ENCODE measurements at places on chromosomes 5 and 9. TPM values are rescaled to one million over a fixed set of nuclear protein-coding genes. Genes with fewer than 3 reads are reported as not detected.

- DNase-seq = no peak
These were observed 272.9 kb downstream of the TMEM38B start for GRCh38 chr9:105967248-105967647.

DNA sequence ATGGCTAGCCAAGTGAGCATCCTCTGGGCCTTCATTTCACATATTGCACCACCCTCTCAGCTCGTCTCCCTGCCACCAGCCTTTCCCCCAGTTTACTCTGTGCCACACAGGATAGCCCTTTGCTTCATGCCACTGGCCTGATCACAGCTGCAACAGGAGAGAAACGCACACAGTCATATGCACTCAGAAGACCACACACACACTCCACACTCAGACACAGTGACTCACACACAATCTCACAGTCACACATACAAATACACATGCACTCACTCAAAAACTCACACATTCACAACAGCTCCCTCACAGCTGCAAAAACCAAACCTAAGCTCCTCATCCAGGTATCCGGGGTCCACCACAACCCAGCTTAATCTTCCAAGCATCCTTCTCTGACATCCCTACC is 38.7 kb downstream of the TTC39B start:
- DNase-seq = no peak

- no peak for DNase-seq
These were observed 51.3 kb upstream of the PRLR start for GRCh38 chr5:35281613-35282012.

- DNase-seq = no peak
These were observed 61.3 kb downstream of the TTLL11 start for GRCh38 chr9:122031776-122032175.

DNA sequence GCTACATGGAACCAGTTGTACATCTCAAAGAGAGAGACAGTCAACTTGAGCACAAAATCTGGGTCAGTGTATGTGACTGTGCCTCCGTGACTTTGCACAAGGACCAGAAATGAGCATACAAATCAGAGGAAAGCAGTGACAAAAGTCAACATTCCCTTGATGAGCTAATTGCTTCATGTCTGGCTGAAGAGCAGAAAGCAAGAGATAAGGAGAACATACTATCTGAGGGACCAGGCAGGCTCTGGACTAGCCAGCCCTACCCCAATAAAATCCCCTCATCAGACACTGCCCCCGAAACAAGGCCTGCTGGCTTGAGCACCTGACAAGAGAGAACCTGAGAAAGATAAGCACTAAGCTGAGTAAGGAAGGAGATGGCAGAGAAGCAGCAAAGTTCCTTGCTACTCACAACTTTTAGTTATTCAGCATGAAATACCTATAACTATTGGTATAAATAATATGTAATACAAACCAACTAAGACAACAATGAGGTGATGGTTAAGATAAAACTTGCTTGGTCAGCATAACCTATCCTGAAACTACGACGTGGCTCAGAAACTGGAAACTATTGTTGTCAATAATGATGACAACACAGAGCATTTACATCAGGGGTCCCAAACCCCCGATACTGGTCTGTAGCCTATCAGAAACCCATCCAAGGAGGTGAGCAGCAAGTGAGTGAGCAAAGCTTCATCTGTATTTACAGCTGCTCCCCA is 9.5 kb downstream of the SIL1 start:
- no peak for DNase-seq

DNA sequence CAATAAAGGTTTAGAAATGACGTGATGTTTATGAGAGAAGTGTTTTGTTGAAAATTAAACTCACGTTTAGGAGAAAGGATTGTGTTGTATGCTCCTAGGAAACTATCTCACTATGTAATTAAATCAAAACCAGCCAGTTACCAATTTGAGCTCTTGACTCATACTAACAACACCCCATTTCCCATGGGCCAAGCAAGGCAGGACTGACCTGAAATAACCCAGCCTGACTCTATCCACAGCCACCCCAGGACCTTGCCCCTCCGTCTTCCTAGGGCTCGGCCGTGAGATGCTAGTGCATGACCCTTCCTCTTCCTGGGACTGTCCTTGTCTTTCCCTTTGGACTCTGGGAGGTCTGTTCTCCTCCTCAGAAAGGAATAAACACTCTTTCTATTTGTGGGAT is 16.4 kb downstream of the TLR4 start:
- no peak for DNase-seq

DNA sequence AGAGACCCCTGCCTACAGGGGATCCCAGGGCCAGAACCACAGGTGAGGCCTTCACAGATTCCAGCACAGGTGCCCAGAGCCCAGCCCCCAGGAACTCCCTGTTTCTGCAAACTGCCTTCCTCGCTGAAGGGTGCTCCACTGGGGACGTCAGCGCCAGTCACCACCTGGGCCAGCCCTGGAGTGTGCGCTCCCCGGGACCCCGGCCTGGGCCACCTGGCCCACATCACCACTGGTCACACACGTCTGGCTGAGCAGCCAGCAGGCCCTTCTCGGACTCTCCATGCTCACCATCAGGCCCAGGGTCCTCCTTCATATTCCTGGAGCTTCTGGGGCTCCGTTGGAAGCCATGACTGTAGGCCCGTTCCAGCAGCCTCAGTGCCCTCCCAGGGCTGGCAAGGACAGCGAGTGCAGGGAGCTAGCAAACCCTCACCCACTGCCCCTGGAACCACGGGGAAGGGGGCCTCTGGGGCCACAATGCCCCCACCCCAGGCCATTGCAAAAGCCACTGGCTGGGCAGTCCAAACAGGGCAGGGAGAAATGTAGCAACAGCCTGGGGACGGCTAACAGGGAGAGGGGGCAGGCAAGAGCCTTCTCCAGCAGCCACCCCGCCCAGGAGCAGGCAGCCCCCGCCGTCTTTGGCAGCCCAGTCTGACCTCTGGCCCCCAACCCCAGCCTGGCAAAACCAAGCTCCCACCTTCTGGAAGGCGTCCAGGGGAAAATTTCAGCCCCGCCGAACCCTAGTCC is 1.3 kb downstream of the AGPAT2 start:
- DNase-seq = no peak

- no peak for DNase-seq
These were observed 1.5 kb downstream of the PAPPA start for GRCh38 chr9:116154976-116155697.

DNA sequence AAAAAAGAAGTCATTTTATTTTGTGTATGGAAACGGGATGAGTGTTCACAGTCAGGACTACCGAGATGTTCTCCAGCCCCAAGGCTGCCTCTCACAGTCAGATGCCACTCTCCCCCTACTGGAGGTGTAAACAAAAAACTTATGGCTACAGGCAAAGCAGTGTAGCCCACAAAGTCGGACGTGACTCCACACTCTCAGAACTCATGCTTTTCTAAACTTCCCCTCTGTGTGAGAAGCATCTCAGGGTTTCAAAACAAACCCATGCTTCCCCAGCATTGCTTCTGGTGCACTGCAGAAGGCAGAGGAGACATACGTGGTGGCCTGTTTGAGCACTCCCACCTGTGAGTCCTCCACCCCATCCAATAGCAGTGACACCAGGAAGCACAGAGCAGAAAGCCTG is 580.3 kb downstream of the BNC2 start:
- no peak for DNase-seq

DNA sequence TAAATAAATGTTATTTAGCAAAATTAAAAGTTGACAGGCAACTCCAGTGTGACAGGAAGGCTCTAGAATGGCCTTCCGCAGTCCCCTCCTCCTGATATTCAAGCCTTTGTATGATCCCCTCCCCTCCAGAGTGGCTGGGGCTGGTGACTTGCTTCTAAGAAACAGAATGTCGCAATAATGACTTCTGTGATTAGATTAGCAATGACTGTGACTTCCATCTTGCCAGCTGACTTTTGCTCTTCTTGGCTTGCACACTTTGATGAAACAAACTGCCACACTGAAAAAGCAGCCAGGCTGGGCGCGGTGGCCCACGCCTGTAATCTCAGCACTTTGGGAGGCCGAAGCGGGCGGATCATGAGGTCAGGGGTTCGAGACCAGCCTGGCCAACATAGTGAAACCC is 106.5 kb upstream of the LARP1 start:
- DNase-seq = no peak

DNA sequence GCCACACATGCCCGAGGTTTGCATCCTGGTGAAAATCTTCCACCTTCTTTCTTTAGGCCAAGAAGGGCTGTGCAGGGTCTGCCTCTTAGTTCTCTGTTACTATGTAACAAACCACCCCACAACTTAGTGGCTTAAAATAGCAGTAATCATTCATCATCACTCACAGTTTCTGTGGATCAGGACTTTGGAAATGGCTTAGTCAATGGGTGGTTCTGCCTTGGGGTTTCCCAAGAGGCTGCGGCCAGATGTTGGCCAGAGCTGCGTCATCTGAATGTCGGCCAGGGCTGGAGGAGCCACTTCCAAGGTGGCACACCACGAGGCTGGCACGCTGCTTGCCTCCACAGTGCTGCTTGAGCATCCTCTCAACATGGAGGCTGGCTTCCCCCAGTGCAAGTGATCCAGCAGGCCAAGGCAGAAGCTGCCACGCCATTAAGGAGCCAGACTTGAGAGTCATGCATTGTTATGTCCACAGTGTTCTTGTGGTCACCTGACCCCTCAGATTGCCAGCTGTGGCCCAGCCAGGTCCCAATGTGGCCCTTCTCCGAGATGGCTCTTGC is 135.2 kb downstream of the RXRA start:
- DNase-seq = no peak

DNA sequence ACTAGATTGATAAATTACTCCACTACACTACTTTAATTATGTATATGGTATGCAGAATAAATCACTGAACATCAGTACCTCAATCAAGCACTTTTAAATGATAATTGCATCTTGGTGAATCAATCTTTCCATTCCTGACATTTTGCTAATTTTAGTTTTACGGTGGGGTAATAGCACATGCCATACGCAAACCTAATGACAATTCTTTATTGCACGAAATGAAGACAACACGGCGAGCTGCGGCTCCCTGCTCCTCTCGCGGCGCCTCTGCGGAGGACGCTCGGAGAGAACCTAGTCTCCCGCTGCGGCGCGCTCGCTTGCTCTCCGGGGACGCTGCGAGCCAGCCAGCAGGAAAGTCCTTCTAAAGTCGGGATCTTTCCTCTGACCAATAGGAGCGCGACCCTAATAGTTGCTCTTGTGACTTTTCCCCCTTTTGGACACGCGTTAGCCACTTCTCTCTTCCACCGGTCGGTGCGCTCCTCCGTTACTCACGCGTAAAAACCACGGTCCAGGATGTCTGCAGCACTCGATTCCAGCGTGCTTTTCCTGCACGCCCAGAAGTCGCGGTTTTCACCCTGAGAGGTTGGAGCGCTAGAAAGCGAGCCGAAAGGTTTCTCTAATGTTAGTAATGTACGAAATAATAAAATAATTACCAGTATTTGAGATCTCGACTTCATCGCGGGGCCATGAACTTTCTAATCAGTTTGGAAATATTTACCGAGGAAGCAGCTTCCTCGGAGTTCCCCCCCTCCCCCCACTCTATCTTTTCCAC is 1.0 kb upstream of the MEF2C start:
- DNase-seq = peak; percentile 55

GRCh38 chr5:174323878-174324281 is 278.4 kb downstream of the NSG2 start:
- peak; percentile 89 for DNase-seq

GRCh38 chr5:120016717-120017382 is 387.5 kb downstream of the FAM170A start:
- no peak for DNase-seq

DNA sequence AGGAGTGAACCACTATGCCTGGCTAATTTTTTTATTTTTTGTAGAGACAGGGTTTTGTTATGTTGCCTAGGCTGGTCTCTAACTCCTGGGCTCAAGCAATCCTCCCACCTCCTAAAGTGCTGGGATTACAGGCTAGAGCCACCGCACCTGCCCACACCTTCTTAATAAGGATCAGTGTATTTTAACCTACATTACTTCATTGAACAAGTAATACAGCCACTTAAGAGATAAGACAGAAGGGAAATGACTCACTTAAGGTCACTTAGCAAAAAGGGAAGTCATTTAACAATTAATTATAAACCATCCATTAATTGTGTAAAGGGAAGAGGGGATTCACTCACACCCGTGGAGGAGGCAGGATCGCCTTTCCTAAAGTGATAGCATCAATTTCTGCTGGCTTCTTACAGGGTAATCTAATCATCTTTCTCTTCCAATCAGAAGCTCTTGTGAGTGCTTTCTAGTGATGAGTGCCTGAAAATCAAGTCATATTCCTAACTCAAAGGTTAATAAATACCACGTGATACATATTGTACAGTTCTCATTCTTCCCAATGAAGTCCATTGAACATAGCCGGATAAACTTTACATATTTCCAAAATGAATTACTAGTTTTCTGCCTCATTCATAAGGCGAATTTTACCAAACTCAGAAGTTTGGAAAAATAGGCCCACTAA is 3.5 kb downstream of the FBXW11 start:
- DNase-seq = no peak

- no peak for DNase-seq
These were observed 13.3 kb upstream of the PSMD5 start for GRCh38 chr9:120855827-120856670.

- peak; percentile 59 for DNase-seq
These were observed 65.4 kb upstream of the HAND1 start for GRCh38 chr5:154543380-154543779.

- DNase-seq = no peak
These were observed 257.6 kb downstream of the FAM114A2 start for GRCh38 chr5:153780876-153781705.

DNA sequence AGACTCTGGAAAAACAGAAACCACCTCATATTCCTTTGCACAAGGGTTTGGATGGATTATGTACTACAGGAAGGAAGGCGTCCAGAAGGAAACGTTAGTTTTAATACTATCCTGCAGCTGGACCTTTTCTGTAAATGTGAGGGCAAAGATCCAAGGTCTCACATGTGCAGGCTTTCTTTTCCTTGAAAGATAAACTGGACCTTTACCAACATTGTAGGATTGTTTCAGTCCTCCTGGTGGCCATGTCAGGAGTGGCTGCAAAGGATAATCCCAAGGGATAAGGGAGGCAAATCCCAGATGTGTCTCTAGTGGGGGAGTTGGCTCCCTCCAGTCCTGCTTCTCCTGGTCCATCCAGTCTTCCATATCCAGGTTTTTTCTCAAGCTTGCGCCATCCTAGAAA is 397.5 kb downstream of the HTR1A start:
- DNase-seq = no peak

DNA sequence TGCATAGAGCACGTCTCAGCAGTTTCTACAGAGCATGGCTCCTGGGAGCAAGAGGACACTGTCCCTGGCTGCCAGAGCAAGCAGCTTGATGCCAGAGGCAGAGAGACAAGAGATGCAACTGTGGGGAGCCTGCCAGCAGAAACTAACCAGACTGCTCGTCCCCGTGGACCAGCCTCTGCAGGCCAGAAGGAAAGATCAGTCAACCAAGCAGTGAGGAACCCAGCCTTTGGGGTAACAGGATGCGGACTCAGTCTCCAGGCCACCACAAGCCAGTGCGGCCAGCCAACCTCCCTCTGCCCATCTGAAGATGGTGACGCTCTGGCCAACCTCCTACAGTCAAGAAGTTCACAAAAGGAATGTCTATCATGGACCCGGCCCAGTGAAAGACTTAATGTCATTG is 3.7 kb downstream of the SURF4 start:
- no peak for DNase-seq

SH3TC2 gene
- 0.95 TPM for total RNA-seq

MGAT4B gene
- total RNA-seq = 160 TPM

C5orf63 gene
- not detected for total RNA-seq

SEMA6A gene
- 5.0 TPM for total RNA-seq

ADRB2 gene
- total RNA-seq = 1.2 TPM

IFNA21 gene
- not detected for total RNA-seq

BHMT2 gene
- total RNA-seq = not detected

ANKRD34B gene
- not detected for total RNA-seq

SLC2A6 gene
- 5.1 TPM for total RNA-seq

SPINK4 gene
- 4.5 TPM for total RNA-seq

PTGDS gene
- not detected for total RNA-seq

FAM221B gene
- not detected for total RNA-seq

IQGAP2 gene
- 4.0 TPM for total RNA-seq

NR6A1 gene
- 1.2 TPM for total RNA-seq
